ENCODE measurements at places on chromosomes 16 and 17.

DNA sequence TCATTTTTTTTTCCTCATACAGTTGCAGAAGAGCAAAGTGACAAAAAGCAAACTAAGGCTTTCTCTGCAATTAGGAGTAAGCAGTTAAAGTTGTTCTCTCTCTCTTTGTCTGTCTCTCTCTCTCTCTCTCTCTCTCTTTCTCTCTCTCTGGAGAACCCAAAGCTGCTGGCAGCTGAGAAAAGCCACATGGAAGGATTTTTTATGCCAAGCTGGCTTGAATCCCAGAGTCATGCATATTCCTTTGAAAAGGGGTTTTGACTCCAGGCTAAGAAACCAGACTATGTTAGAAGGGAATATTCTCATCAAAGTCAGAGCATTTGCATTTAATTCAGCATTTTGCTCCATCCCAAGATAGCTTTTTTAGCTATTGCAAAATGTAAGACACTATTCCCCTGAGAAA is 1114.2 kb upstream of the GOT2 start:
- DNase-seq, result no peak

DNA sequence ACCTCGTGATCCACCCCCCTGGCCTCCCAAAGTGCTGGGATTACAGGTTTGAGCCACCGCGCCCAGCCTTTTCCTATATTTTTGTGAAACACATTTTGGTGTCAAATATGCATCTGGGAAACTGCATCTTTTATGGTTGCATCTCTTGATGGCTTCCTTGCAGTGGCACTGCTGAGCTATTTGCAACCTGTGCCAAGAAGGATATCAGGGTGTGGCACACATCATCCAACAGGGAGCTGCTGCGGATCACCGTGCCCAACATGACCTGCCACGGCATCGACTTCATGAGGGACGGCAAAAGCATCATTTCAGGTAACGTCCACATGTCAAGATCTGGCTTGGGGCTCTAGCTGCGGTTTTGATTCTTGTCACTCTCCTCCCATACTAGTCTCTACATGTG is 16.8 kb upstream of the USP43 start:
- no peak for DNase-seq

DNA sequence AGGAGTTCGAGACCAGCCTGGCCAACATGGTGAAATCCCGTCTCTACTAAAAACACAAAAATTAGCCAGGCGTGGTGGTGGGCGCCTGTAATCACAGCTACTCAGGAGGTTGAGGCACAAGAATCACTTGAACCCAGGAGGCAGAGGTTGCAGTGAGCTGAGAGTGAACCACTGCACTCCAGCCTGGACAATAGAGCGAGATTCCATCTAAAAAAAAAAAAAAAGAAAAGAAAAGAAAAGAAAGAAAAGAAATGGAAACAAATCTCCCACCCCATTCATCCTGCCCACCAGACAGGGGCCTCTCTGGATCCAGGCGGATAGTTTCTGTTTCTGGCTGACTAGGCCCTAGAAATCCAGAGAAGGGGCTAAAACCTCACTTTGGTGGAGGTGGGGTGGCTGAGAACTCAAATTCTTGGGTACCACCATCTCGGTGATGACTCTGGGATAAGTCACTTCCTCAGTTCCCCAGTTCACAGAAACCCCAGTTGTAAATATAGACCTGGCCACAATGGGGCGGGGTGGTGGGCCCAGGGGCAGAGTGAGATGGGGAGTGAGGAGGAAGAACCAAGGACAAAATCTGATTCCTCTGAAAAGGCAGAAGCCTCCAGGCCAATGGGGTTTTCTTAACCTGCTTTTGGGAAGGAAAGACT is 22.2 kb downstream of the SOCS1 start:
- DNase-seq, result peak; percentile 81

GRCh38 chr16:31875112-31875803 is 1.7 kb downstream of the ZNF267 start:
- peak; percentile 37 for DNase-seq

- no peak for DNase-seq
Observed at GRCh38 chr16:11536104-11536866, 50.4 kb downstream of the LITAF start.

DNA sequence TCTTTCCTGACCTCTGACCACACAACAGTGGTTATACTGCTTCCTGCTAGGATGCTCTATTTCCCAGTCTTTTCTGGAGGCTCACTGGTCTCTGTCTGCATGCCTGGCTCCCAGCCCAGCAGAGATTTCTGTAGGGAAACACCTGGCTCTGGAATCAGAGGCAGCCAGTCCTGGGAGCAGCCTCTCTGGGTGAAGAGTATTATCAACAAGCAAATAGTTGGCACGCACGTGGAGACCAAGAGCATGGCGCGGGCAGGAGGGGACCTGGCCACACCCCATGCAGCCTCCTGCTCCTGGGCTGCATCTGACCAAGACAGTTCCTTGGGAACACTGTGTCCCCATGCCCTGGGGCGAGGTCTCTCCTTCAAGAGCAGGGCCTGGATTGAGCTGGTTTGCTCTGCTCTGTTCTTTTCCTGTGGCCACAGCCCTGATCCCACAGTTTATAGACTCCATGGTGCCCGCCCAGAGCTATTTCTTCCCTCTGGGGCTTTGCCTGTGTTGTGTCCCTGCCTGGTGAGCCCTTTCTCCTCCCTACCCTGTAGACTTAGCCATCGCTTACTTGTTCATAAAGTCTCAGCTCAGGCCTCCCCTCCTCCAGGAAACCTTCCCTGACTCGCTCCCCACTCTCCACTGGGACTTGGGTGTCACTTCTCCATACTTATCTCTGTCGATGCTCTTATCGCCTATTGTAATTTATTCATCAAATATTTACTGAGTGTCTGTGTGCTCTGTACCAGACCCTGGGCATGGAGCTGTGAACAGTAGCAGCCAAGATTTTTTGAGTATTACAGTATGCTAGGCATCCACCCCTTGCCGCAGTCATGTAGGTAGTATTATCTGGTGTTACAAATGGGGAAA is 60.6 kb downstream of the SCNN1B start:
- DNase-seq, result no peak

DNA sequence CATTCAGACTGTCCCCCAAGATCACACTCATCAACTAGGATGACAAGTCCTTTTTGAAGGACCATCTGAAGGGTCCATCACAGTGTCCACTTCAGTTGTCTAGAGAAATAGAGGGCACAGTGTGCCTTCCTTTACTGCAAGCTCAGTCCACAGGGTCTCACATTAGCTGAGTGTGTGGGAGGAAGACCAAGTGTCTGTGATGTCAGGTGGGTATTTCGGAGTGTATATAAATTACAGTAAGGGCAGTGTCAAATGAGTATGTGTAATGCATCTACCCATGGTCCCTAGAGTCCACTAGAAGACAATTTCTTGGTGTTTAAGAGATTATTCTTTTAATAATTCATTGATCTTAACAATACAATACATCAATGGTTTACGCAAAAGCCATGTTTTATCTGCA is 272.2 kb downstream of the CDH13 start:
- no peak for DNase-seq

DNA sequence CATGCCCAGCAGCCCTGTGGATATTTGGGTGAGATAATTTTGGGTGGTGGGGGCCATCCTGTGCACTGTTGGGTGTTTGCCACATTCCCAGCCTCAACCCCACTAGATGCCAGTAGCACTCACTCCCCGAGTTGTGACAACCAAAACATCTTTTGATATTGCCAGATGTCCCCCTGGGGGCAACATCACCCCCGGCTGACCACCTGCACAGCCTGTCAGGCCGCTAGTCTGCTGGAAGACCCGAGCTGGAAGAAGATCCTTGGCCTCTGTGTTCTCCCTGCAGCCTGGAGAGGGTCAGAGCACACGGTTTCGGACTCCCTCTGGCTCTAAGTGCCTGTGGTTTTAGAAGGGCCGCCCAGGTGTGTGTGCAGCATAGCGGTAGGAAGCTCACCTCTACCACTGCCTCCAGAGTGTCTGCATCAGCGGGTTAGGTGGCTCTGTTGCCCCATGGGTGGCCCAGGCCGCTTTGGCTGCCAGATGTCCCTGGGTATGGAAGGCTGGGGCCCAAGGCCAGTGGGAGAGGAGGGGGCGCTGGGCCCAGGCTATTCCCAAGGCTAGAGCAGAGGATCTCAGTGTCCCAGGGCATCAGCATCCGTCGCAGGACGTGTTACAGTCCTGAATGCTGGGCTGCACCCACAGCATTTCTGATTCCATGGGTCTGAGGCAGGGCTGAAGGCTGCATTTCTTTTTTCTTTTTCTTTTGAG is 195.8 kb upstream of the GSE1 start:
- no peak for DNase-seq

DNA sequence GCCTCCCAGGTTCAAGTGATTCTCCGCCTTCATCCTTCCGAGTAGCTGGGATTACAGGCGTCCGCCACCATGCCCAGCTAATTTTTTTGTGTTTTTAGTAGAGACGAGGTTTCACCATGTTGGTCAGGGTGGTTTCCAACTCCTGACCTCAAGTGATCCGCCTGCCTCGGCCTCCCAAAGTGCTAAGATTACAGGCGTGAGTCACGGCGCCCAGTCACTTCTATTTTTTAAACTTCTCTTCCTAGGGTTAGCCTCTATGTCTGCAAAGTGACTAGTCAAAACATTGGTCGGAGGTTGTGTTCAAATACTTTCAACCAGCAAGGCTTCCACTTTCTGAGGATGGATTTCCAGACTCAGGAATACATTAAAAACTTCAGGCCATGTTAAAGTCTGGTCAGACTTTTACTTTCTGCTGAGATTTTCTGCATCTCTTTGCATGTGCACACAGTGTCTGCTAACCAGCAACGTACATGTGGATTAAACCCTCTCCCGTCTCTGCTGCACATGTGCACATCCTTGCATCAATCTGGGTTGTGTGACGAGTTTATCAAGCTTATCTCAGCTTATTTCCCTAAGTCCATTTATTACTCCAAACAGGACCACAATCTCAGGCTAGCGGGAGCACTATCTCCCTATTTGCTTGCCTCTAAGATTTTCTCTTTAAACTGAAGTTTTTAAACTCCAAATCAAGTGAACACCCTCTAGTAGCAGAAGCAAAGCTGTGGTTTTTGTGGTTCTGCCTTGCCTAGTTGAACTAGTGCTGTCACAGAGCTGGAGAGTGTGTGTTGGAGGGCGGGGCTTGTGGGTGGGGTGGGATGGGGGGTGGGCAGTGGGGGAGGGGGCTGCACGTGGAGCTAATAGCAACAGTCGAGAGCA is 525.2 kb upstream of the GOT2 start:
- no peak for DNase-seq

GRCh38 chr17:32226886-32227285 is 38.7 kb upstream of the RHBDL3 start:
- DNase-seq, result no peak

DNA sequence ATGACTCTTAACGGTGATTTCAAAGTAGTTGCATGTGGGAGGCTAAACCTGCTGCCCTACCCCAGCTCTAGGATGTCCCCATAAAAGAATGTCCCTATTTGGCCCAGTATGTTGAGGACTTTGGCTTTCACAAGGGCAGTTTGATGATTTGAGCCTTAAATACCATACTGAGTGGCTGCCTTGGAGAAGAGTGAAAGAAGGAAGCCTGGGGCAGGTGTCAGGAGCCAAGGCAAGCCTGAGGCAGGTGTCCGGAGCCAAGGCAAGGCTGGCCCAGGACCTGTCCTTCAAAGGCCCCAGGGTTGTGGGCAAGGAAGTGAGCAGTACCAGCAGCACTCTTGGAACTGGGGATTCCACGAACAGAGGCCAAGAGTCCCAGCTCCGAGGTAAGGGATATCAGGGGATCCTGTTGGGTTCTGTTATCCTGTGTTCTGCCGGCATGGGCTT is 18.6 kb downstream of the ST6GALNAC2 start:
- no peak for DNase-seq

- DNase-seq, result no peak
Observed at GRCh38 chr16:2598723-2599122, 60.9 kb downstream of the PDPK1 start.

DNA sequence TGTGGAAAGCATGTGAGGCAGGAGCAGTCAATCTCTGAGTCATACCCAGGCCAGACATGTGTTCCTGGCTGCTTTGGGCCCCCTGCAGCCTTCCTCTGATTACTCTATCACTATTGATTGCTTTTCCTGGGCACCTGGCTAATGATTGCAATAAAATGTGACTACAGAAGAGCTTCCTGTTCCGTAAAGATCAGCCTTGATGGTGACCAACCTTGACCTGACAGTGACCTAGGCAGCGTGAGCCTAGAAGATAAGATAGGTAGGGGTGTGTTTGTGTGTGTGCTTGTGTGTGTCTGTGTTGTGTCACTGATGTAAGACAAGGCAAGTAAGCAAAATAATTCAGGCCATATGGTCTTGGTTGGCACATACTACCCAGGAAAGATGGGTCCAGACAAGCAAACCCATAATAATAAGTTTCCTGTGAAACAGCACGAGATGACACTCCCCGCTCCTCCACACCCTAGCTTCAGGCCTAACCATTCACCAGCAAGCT is 367.7 kb upstream of the CDH11 start:
- no peak for DNase-seq

DNA sequence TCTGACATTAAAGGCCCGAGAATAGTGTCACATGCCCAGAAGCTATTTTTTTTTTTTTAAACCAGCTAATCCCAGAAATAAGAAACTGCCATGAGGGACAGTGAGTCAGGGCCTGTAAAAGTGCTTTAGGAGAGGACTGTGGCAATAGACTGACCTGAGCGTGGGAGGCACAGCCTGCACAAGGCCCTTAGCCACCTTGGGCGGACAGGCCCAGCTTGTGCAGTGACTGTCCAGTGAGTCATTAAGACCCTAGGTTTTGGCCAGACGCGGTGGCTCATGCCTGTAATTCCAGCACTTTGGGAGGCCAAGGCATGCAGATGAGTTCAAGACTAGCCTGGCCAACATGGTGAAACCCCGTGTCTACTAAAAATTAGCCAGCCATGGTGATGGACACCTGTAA is 343.0 kb upstream of the ZFHX3 start:
- DNase-seq, result no peak

DNA sequence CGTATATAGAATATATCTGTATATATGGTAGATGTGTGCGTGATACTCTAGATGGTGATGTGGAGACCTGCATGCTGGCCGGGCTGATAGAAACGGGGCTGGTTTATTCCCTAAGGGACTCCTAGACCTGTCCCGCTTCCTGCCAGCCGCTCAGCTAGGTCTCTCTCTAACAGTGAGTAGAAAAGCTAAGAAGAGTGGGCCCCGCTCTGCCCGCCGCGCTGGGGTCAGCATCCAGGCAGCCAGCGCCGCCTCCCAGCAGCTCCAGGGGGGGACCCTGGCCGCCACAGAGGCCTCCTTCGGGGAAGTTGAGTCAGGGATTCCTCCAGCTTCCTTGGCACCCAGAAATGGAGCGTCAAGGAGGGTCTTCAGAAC is 9.4 kb downstream of the CYGB start:
- DNase-seq, result no peak

GRCh38 chr17:42016411-42016831 is 818 bp downstream of the DNAJC7 start:
- DNase-seq, result peak; percentile 22

DNA sequence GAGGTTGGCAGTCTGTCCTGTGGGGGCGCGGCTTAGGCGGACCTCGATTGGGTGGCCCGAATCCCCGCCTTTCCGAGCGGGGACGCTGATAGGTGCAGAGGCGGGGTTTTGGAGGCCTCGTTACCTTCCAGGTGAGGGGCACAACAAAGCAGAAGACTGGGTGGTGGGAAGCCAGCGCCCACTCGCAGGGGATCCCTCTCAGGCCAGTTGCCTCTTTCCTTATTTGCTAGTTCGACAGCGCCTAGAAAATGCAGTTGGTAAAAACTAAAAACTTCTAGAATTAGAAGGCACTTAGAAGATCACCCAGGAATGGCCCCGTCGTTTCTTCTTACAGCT is 730 bp downstream of the KAT7 start:
- no peak for DNase-seq

GRCh38 chr16:8645141-8645521 is 23.6 kb downstream of the METTL22 start:
- DNase-seq, result no peak
